Fibroblast of lung (primary cell): ENCODE measurements at places on chromosomes 16 and 17. TPM values are rescaled to one million over a fixed set of nuclear protein-coding genes. Genes with fewer than 3 reads are reported as not detected.
A peak's percentile ranks its signal among the peaks of the same experiment; 100 is the strongest.

Gene CD300C
- total RNA-seq, result not detected in 2 replicates

Gene MEIOB
- total RNA-seq, result not detected in 2 replicates

Gene RSAD1
- 23.9 and 28.4 TPM in 2 replicates for total RNA-seq

DNA sequence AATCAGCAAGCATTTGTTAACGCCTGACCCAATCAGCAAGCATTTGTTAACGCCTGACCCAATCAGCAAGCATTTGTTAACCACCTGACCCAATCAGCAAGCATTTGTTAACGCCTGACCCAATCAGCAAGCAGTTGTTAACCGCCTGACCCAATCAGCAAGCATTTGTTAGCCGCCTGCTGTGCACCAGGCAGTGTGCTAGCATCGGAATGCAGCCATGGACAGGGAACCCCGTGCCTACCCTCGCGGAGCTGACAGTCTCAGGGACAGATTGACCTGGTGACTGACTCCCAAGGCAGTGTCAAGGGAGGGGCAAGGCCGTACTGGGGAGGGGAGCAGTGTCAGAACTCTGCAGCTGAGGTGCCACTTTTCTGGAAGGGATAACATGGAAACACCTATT lies 66.9 kb downstream of the ABR start:
- no peaks in the 10 kb centered on the region for H3K27me3 ChIP-seq
- H3K4me1 ChIP-seq, result peaks cover 32% of the 10 kb centered on the region
- H3K4me3 ChIP-seq, result no peak overlapping the region
- H3K36me3 ChIP-seq, result no peaks in the 10 kb centered on the region

Gene PRAC1
- total RNA-seq, result not detected in 2 replicates

GRCh38 chr16:28823291-28823872 lies 583 bp downstream of the ATXN2L start:
- no peak for DNase-seq
- no peaks in the 10 kb centered on the region for H3K27me3 ChIP-seq
- peak overlapping the region; percentile 89 for H3K27ac ChIP-seq
- peaks cover 18% of the 10 kb centered on the region for H3K36me3 ChIP-seq
- H3K4me3 ChIP-seq, result peak overlapping the region; percentile 100
- peaks cover 5% of the 10 kb centered on the region for H3K4me1 ChIP-seq

Gene GSDMA
- not detected in 2 replicates for total RNA-seq

Gene SMIM36
- not detected in 2 replicates for total RNA-seq

DNA sequence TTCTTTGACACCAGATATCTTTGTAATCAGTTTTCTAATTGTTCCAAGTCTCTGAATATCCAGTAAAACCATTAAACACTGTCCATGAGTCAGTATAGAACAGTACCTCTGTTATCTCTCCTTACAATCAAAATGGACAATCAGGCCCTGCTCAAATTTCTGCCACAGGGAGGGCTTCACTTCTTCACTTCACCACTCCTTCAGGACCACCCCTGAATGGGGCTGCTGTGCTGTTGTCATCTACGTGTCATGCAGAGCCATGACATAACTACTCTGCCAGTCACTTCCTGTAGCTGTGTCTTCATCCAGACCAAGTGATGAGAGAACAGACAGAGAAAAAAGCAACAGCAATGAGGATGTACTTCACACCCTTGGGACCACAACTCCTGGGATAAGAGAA lies 116.9 kb downstream of the TANC2 start:
- no peaks in the 10 kb centered on the region for H3K27me3 ChIP-seq
- H3K4me1 ChIP-seq, result no peaks in the 10 kb centered on the region
- H3K27ac ChIP-seq, result no peak overlapping the region
- H3K4me3 ChIP-seq, result no peak overlapping the region

DNA sequence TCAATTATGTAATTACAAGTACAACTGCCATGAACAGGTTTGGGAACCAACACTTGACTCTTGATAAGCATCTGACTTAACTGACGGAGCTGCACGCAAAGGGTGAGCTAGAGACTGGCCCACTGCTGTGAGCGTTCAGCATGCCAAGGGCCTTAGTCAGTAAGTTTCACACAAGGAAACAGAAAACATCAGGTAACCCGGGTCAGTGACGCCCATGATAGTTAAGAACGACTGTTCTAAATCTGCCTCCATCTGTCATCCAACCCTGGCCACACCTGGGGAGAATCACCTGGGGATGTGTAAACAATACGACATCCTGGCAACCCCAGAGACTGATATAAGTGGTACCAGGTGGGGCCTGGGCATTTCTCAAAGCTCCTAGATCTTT lies 12.3 kb downstream of the SMIM5 start:
- H3K36me3 ChIP-seq, result no peaks in the 10 kb centered on the region
- H3K4me1 ChIP-seq, result no peaks in the 10 kb centered on the region
- no peaks in the 10 kb centered on the region for H3K27me3 ChIP-seq
- H3K27ac ChIP-seq, result no peak overlapping the region
- DNase-seq, result peak; percentile 54

DNA sequence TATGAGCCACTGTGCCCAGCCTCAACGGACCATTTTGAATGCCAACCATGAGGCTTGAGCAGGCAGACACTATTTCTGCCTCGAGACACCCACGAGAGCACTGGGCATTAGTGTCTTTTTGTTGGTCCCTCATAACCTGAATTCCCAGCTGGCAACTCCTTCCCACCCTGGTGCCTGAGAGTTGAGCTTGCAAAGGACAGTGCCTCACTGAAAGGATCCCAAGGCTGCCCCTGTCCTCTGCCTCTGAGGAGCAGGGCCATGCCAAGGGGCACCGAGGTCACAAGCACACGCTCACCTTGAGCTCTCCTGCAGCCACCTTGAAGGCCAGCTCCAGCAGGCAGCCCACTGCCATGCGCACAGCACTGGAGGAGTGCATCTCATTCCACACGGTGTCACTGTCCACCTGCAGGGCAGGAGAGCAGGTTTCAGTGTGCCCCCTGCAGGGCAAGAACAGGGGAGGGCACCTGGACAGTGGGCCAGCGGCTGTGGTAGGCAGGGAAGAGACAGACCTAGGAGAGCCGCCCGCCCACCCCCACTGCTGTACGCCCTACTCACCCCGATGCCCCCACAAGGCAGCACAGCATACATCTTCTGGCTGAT lies 12.8 kb downstream of the G6PC3 start:
- H3K27ac ChIP-seq, result no peak overlapping the region
- DNase-seq, result no peak
- H3K4me1 ChIP-seq, result peaks cover 16% of the 10 kb centered on the region
- H3K36me3 ChIP-seq, result peaks cover 27% of the 10 kb centered on the region
- no peaks in the 10 kb centered on the region for H3K27me3 ChIP-seq
- H3K4me3 ChIP-seq, result no peak overlapping the region

Gene ACSM2A
- not detected in 2 replicates for total RNA-seq

GRCh38 chr17:45580924-45581323 lies 90.4 kb upstream of the PLEKHM1 start:
- H3K27me3 ChIP-seq, result no peaks in the 10 kb centered on the region
- H3K36me3 ChIP-seq, result no peaks in the 10 kb centered on the region

Gene TOB1
- total RNA-seq, result 10.3 and 22.0 TPM in 2 replicates

Gene PLA2G10
- total RNA-seq, result not detected in 2 replicates

DNA sequence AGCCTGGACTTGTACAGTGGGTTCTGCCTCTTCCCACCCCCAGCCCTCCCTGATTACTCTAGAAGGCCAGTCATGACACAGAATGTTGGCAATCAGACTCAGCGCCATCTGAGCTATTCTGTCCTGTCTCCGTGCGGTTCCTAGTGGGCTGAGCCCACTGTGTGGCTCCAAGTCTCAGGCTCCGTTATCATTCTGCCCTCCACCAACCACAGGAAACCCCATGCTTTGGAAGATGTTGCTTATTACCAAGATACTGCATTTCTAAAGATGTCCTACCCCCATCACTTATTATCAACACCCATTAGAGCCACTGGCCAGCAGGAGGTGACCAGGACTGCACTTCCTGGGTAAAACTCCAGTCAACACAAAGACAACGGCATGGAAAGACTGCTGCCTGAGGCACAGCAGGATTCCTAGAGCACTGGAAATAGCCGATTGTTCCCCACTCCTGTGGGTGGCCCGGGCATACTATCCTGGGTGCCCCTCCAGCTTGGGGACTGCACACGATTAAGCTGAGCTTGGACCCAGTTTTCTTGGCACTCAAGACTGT lies 133.6 kb downstream of the AATF start:
- H3K27ac ChIP-seq, result no peak overlapping the region
- H3K4me3 ChIP-seq, result no peak overlapping the region
- no peaks in the 10 kb centered on the region for H3K4me1 ChIP-seq
- no peaks in the 10 kb centered on the region for H3K27me3 ChIP-seq
- DNase-seq, result no peak
